ENCODE measurements at places on chromosomes 3 and 15.

- no peak for DNase-seq
These were observed 74.6 kb downstream of the TRIM42 start for GRCh38 chr3:140752499-140752898.

GRCh38 chr15:98177966-98178592 lies 217.6 kb downstream of the ARRDC4 start:
- DNase-seq: peak; percentile 31

DNA sequence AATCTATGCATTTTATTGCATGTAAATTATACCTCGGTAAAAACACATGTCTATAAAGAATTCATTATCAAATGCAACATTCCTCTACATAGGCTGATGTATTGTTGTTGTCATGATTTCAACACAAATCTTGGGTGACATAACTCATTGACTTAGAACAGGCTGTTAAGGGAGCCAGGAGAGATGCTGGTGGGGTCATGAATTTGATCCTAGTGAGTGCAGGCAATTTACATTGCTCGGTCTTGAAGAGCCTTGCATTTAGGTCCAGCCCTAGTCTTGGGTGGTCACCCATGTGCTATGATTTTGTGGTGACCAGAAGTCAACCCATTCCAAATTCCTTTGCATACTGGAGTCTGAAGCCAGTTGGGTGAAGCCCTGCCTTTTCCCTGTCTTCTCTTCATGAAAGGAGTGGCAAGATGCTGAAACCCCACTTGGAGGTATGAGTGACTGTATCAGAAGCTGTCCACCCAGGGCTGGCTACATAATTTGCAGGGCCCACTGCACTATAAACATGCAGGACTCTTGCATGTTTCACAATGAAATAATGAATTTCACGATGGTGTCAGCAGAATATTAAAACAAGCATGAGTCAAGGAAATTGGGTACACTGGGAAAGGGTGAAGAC lies 59.2 kb downstream of the RPLP1 start:
- no peak for DNase-seq

DNA sequence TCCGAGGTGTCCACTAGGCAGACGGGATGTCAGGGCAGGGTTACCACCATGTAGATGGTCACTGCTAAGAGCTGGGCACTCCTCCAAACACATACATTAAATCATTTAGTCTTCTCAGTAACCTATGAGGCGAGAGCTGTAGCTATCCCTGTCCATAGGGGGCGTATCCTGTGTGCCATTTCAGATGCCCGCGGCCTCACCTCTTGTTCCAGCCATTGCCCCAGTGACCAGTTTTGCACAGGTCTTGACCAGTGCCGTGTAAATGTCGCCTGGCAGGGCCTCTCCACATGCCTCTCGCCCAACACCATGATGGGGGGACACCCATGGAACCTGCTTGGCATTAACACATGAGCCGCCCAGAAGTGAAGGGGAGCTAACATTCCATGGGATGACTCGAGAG lies 20.8 kb upstream of the SRP14 start:
- DNase-seq: no peak

DNA sequence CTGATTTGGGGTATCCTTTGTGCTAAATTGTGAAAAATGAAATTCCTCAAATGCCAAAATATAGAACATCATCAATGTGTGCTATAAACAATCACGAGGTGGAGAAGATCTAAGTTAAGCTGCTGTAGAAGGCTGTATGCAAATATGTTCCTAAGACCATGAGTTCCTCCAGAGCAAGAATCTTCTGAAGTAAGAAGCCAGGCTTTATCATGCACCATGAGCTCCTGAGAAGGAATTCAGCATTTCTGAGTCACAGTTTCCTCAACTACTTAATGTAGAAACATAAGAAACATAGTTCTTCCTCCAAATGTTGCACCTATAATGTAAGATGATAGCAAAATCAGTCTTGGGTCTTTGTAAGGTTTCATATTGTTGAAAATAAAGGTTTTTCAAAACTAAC lies 241.7 kb upstream of the MDFIC2 start:
- DNase-seq: no peak

GRCh38 chr3:46163556-46164041 lies 44.5 kb downstream of the CCR1 start:
- no peak for DNase-seq

- no peak for DNase-seq
These were observed 48.0 kb downstream of the CACNA2D2 start for GRCh38 chr3:50455161-50456018.

DNA sequence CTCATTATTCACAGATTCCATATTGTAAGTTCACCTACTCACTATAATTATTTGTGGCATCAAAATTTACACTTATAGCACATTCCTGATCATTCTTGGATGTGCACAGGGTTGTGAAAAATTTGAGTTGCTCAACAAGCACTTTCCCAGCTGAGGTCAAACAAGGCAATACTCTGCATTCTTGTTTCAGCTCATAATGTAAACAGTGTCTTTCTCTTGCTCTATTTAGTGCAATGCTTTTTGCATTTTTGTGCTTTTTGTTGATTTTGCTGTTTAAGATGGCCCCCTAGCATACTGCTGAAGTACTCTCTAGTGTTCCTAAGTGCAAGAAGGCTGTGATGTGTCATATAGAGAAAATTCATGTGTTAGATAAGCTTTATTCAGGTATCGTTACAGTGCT lies 66.7 kb upstream of the TNIK start:
- no peak for DNase-seq

DNA sequence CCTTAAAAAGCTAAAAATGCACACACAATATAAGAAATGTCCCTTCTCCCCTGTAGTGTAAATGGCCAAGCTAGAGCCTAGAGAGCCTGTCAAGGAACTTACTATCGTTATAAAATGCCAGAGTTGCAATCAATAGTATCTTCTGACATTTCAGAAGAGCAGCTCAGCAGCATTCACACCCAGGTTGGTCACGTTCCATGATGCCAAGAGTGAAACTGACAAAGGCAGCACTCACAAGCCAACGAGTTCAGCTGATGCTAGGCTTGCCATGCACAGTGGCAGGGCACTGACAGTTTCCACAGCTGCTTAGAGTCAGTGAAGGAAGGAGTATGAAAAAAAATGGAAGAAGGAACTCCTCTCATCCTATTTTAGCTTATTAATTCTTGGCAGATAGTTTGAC lies 331.4 kb upstream of the CCDC54 start:
- DNase-seq: no peak

- no peak for DNase-seq
These were observed at the start of the genes DUOX2 and DUOXA2 for GRCh38 chr15:45114076-45114750. Gene DUOX2, minus strand, starts transcription at chr15:45114172. Its CDS starts 761 bp downstream, at chr15:45113411. Gene DUOXA2, plus strand, starts transcription at chr15:45114326. Its CDS starts 280 bp downstream, at chr15:45114606.

DNA sequence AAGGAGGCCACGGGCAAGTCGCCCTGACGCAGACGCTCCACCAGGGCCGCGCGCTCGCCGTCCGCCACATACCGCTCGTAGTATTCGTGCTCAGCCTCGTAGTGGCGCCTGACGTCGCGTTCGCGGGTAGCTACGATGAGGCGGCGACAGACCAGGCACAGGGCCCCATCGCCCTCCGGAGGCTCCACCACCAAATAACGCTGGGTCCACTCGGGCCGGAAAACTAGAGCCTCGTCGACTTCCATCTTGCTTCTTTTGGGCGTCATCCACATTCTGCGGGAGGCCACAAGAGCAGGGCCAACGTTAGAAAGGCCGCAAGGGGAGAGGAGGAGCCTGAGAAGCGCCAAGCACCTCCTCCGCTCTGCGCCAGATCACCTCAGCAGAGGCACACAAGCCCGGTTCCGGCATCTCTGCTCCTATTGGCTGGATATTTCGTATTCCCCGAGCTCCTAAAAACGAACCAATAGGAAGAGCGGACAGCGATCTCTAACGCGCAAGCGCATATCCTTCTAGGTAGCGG lies at the start of gene EPM2AIP1:
TSS of gene EPM2AIP1 (minus strand) at position 326 of the 520 bp plus-strand sequence. CDS start at position 272, 54 bp downstream.
- DNase-seq: no peak

- peak; percentile 23 for DNase-seq
These were observed 106.2 kb downstream of the IQSEC1 start for GRCh38 chr3:12966847-12967605.

DNA sequence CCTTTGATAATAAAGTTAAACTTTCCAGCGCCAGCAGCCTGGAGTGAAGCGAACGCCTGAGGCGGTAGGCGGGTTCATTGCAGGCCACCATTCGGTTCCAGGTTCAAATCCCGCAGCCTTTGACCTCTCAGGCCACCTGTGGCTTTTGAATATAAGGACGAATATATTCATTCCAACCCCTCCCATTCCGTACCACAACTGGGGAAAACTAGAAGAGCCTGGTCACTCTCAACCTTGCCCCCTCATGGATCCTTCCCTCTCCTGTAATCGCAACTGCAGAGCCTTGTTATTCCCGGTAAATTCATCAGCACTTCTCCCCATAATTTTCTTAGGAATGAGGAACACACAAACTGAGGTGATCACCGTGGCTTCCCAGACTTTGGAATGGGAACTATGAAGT lies 35.2 kb downstream of the ZIC4 start:
- DNase-seq: no peak

- peak; percentile 37 for DNase-seq
These were observed 3.6 kb downstream of the ZBTB38 start for GRCh38 chr3:141371882-141372281.

GRCh38 chr3:72932416-72932815 lies 44.6 kb downstream of the GXYLT2 start:
- DNase-seq: no peak

- DNase-seq: no peak
These were observed 181.2 kb upstream of the RARB start for GRCh38 chr3:25246913-25247312.

DNA sequence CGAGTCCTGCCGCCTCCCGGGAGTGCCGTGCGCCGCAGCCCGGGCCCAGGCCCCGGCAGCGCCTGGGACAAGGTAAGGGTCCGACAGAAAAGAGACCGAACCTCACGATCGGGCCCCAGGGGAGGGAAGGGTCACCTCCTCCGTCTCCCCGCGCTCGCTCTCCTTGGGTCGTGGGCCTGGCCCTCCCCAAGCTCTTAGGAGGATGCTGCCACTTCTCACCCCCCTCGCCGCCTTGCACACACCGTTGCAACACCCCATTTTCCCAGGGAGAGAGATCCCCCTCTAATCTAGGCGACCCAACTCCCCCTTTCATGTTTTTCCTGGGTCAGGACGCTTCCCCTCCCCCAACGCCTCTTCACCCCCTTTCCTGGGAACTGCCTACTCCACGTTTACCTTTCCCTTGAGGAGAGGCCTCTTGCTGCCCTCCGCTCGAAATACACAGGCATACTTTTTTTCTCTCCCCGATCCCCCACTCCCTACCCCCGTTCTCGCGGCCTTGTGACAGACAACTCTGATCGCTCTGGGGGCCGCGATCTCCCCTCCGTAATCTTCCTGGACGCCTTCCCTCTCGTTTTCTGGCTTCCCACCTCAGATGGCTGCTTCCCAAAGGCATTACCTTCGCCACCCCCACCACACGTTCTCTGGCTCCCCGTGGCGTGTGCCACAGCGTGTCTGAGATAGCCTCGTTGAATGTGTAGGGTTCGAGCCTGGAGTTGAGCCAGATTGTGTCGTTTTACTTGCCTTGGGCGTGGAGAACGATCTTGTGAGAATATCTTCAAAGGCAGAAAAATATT lies 688 bp downstream of the SETD5 start:
- peak; percentile 54 for DNase-seq

- peak; percentile 3 for DNase-seq
These were observed 158.0 kb downstream of the RAB11A start for GRCh38 chr15:66027268-66027805.

- peak; percentile 95 for DNase-seq
These were observed 4.9 kb downstream of the TLR9 start for GRCh38 chr3:52220380-52221026.

- no peak for DNase-seq
These were observed 421.3 kb downstream of the PYDC2 start for GRCh38 chr3:191882289-191882688.

DNA sequence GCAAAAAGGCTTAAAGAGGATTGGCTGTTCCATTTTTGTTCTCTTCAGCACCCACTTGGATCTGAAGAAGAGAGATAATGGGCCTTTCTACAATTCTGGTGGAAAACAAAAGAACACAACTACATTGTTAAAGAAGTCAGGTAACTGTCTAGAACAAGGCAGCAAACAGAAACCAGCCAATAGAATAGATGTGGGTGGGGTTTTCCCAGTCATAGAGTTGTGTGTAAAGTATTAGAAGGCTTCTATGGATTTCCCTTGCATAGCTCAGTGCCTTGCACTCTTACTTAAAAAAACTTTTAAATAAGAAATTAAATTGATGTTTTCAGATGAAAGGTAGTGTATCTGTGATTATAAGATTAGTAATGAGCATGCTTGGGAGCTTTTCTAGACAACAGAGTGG lies 462.7 kb upstream of the ATP11B start:
- no peak for DNase-seq

DNA sequence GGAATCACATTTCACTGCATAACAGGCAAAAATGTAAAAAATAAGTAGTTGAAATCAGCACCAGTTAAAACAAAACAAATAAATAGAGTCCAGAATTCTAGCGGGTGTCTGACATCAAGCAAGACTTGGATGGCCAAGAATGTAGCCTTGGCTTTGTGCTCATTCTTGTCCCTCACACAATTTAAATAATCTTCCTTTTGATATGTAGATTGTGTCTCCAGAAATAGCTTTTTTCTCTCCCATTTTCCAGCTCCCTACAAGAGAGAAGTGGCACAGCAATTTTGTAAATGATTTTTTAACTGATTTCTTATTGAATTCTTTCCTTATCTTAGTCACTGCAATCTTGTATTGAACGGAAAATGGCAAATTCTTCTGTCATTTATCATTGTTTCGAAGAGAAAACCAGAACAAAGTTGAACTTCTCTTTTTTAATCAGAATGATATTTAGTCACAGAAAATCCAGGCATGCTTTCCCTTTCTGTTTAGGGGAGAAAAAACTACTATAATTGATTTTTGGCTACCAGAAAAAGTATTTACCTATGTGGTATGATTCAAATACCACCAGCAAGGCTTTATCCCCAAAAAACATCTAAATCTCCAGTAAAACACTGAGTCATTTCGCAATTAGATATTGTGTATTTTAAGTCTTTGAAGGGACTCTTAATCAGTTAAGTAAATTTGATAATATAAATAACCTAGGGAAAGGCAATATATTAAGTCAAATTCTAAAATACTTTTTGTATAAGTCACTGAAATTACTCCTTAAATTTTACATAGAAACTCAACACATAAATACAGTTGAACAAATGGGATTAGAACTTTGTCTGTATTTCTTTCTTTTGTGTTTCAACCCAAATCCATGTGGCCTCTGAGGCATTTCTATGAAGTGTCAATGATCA lies 481.7 kb downstream of the GBE1 start:
- no peak for DNase-seq

GRCh38 chr3:175457301-175457700 lies 598.2 kb downstream of the NAALADL2 start:
- DNase-seq: no peak

GRCh38 chr15:64975390-64975789 lies 14.3 kb downstream of the SPG21 start:
- no peak for DNase-seq

GRCh38 chr3:27623085-27623753 lies 98.9 kb downstream of the EOMES start:
- DNase-seq: no peak

GRCh38 chr15:65530318-65531111 lies at the start of gene HACD3:
Gene HACD3, plus strand, starts transcription at chr15:65530463. Its CDS starts 169 bp downstream, at chr15:65530632.
- DNase-seq: peak; percentile 91

- no peak for DNase-seq
These were observed 56.2 kb downstream of the ATP2C1 start for GRCh38 chr3:130950124-130950523.

- DNase-seq: no peak
These were observed 38.8 kb downstream of the DNAJC13 start for GRCh38 chr3:132456136-132456535.

All from activated CD8-positive, alpha-beta T cell treated with anti-CD3 and anti-CD28 coated beads for 36 hours (primary cell).